ENCODE measurements at places on chromosomes 2 and 18.

- no peak overlapping the region for H3K27ac ChIP-seq
- no peaks in the 10 kb centered on the region for H3K36me3 ChIP-seq
- no peak for DNase-seq
- H3K4me1 ChIP-seq = no peaks in the 10 kb centered on the region
Measured at GRCh38 chr2:152518641-152519580, 183.9 kb downstream of the FMNL2 start.

DNA sequence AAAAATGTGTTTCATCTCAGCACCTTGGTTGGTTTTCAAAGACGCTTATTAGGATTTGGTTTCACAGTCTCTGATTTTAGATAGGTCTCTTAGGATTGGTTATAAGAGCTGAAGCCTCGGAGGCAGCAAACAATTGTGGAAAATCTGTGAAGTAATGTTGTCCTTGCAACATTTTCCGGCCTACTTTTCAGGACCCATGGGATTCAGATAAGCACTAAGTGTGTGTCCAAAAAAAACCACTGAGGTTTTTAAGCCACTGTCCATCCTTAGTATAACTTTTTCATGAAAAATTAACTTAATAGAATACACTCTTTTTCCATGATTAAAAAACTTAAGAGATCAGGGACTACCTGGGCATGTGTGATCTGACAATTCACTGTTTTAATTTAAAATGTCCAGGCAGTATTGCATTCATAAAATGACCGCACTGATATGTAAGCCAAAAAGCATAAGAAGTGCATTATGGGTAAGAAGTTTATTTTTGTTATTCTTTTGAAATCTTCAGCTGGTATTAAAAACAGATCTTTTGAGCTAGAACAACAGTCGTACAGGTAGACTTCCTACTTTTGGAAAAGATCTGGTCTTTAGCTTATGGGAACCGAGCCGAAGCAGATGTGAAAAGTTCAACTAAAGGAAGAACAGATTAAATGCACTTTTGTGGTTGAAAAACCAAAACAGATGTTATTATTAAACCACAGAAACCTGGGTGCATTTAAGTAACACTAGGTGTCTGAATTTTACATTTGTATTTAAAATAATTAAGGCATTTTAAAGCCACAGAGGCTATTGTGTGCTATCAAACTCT, 479.4 kb upstream of the ZEB2 start:
- H3K4me1 ChIP-seq = no peaks in the 10 kb centered on the region
- no peak overlapping the region for H3K4me3 ChIP-seq
- H3K27me3 ChIP-seq = no peaks in the 10 kb centered on the region
- H3K27ac ChIP-seq = no peak overlapping the region
- no peaks in the 10 kb centered on the region for H3K36me3 ChIP-seq

DNA sequence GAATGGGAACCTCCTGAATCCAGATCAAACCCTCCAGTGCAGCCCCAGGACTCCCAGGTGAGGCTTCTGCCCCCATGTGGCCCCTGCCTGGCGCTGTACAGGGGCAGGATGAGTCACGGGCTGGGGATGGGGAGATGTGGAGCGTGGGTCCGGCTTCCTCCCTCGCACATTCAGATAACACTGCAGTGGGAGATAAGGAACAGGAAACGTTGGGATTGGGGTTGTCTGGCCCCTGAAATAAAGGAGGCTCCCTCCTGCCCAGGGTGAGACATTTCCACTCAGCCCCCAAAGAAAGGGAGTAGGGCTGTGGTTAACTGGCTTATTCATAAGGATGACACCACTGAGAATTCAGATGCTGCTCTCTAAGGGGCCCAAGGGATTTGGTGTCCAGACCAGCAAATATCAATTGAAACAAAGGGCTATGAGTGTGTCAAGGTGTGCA, 30.7 kb downstream of the IGFBP5 start:
- H3K27me3 ChIP-seq = no peaks in the 10 kb centered on the region
- no peaks in the 10 kb centered on the region for H3K36me3 ChIP-seq
- no peak overlapping the region for H3K27ac ChIP-seq
- no peak for DNase-seq
- H3K4me1 ChIP-seq = no peaks in the 10 kb centered on the region
- H3K4me3 ChIP-seq = no peak overlapping the region

DNA sequence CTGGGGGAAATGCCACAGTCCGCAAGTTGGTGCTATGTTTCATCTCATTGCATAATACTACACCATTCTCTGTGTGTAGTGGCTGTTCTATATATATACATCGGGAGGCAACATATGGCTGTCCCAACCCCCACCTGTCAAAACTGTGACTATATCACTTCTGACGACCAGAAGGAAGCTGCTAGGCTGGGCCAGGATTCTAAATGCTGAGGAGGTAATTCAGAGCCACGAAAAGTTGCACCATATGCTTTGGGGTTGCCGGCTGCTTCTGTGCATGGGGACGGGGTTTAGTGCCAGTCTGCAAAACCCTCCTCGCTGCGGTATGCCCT, 117.3 kb downstream of the MSH2 start:
- DNase-seq = no peak
- H3K4me1 ChIP-seq = peaks cover 15% of the 10 kb centered on the region
- no peaks in the 10 kb centered on the region for H3K27me3 ChIP-seq
- H3K27ac ChIP-seq = no peak overlapping the region
- peak overlapping the region; percentile 69 for H3K4me3 ChIP-seq

DNA sequence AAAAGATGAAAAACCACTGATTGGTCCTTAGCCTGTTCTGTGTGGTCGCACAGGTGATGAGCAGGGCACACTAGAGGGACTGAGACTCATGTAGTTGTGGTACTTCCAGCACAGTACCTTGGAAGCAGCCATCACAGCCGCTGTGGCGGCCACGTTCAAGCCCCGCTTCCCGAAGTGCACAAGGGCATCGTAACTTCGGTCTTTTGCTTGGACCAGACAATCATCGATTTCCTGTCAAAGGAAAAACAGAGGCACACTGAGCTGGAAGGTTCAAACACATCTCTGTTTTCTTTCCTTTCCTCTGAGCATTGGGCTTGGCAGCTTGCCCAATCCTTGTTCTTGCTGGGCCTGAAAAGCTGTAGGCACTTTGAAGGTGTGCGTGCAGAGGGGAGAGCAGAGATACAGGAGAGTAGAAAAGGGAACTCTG, 52.6 kb downstream of the MRPL35 start:
- H3K36me3 ChIP-seq = no peaks in the 10 kb centered on the region
- H3K27me3 ChIP-seq = no peaks in the 10 kb centered on the region
- peaks cover 15% of the 10 kb centered on the region for H3K4me1 ChIP-seq
- H3K27ac ChIP-seq = no peak overlapping the region
- no peak overlapping the region for H3K4me3 ChIP-seq

Data from GM12878 (cell line).